ENCODE measurements at places on chromosomes 7 and 10. TPM values are rescaled to one million over a fixed set of nuclear protein-coding genes. Genes with fewer than 3 reads are reported as not detected.

Gene THNSL1
- total RNA-seq = 6.5 TPM

Gene SRRM3
- total RNA-seq = 4.9 TPM

Gene LRRC17
- total RNA-seq = 35.8 TPM

Gene BMPER
- total RNA-seq = not detected

GRCh38 chr10:14087566-14087965 lies 243.2 kb downstream of the FRMD4A start:
- DNase-seq = no peak

DNA sequence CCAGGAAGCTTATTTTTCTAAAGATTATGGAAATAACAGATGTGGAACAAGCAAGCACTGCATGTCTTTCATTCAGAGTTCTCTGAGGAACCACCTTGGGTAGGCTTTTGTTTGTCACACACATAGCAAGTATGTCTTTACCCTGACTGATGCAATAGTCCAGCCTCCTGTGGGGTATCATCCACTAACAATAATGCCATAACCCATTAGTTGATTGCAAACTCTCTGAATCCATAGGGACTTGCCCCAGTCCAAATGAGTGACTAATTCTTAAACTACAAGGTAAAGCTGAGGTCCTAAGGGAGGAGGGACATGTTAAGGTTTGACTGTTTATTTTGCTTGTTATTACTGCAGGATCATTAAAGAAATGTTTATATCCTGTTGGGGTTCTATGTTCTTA lies 151.4 kb upstream of the PRPS1L1 start:
- DNase-seq = no peak

DNA sequence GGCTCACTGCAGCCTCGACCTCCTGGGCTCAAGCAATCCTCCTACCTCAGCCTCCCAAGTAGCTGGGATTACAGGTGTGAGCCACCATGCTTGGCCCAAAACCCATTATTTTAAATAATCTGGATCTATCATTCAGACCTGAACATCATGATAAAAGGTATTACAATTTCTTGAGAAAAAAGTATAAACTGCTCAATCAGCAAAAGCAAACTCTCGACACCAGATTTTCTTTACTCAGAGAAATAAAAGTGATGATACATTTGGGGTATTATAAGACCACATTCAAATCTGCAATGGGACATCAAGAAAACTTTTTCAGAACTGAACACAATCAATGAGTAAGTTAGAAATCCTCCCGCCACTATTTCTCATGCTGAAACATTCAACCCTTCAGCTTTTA lies 41.2 kb downstream of the JMJD1C start:
- no peak for DNase-seq

DNA sequence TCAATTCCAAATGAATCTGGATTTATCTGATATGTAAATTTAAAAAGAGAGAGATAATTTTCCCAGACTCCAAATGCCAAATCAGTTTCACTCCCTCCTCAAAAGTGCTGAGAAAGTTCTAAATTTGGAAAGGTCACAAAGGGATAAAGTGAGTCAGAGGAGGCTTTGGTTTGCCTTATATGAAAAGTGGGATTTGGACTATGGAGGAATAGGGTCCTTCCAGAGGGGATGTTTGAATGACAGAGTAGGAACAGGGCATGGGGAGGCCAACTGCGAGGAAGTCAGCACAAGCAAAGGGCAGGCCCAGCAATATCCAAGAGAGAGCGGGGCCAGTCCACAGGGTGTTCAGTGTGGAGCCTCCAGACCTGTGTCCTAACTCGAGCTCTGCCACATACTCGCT lies 9.8 kb upstream of the FAS start:
- DNase-seq = no peak

DNA sequence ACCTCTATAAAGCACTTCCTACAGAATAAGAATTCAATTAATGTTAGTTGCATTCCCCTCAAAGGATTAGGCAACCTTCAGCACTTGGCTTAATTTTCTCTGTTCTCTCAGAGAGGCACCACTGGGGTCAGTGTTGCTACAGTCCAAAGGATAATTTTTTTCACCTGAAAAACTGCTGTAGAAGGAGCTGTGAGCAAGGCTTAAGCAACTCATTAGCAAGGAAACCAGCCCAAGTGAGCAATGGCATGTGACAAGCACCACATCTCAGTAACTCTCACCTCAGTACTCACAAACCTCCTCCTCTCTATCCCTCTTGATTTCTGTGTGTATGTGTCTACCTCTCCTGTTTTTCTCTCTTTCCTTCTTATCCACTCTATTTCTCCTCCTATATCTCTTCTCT lies 55.9 kb downstream of the DGKI start:
- DNase-seq = no peak

- peak; percentile 84 for DNase-seq
Measured at GRCh38 chr10:132458586-132459300, 61.7 kb downstream of the PWWP2B start.
